ENCODE measurements at places on chromosomes 4 and X.

GRCh38 chr4:6008092-6008551 is 10.1 kb downstream of the C4orf50 start:
- no peak for DNase-seq

DNA sequence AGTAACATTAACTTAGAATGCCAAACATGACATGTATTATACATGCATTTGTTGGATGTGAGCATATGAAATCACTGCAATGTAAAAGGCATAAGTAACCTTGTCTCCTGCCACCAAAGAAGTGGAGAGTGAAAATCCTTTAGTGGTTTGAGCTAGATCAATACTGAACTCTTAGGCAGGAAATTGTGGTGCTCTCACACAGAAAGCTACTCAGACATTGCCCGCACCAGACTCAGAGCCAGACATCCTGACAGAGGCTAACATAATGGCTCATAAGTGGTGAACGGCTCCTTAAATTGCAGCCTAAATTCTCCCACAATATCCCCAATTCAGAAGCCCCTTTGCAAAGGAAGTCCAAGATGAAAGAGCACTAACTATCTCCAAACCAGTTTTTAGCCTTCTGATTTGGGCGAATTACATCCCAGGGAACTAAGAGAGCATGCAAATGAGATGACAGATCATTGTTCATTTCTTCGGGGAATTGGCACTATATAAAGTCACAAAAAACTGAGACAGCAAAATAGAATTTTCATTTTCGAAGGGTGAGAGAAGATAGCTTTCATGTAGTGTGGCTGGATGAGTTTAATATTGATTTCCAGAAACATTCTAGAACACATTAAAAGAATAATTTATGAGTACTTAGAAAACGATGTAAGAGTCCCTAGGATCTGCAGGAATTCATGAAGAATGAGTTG is 233.6 kb upstream of the RPS6KA3 start:
- DNase-seq = no peak

DNA sequence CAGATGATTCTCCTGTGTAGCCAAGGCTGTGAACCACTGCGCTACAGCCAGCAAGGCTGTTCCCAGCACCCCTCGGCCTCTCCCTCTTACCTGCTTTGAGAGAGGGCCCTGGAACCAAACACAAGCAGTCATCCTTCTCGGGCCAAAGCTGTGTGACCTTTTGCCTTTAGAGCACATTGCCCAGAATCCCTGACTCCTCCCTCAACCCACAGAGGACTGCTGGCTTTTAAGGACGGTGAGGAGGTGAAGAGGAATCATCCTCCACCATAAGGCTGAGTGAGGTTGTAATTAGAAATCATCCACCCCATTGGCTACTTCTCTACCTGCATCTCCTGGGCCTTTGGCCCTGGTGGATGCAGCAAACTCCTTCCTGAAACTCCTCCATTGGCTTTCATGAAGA is 93.6 kb upstream of the PJA1 start:
- DNase-seq = no peak

DNA sequence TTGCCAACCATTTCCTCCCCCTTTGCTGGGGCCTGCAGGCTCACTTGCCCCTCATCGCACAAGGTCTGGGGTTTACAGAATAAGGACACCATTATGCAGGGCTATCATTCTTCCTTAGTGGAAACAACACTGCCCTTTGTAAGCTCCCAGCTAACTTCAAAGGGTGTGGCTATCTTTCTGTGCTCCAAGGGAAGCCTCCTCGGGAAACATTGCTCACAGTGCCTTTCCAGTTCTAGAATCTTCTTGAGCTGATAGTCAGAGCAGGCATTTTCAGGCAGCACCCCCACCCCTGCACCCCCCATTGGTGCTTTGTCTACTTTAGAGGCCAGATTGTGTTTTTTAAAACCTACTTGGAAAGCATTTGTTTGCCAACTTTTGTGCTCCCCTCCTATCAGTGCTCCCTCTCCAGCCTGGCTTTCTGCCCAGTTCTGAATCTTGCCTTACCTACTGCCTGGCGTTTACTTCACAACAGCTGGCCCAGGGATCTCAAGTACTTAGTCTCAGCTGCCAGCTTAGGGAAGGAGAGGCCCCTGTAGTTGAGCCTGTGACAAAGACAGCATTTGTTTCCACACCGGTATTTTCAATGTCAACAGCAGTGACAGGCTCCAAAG is 53.5 kb downstream of the PLAC1 start:
- peak; percentile 62 for DNase-seq

- peak; percentile 65 for DNase-seq
Measured at GRCh38 chrX:154091678-154092077, 5.8 kb downstream of the MECP2 start.

DNA sequence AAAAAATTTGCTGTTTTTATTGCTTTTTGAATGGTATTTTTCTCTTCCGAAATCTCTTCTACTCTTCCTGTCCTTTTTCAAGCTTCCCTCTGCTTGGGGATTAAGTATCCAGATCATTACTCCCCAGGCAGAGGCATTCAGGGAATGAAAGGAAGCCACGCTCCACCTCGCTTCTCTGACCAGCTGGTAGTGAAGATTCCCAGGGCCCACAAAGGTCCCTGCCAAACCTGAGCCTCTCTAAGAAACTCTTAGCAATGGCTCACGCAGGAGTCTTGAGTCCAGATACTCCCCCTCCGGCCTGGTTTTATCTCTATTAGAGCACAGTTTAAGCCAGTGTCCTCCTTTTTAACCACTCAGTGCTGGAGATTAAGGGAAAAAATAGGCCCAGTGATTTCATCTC is 51.4 kb upstream of the SOD3 start:
- peak; percentile 25 for DNase-seq

- no peak for DNase-seq
Measured at GRCh38 chr4:75989846-75990528, 758 bp downstream of the SDAD1 start.

DNA sequence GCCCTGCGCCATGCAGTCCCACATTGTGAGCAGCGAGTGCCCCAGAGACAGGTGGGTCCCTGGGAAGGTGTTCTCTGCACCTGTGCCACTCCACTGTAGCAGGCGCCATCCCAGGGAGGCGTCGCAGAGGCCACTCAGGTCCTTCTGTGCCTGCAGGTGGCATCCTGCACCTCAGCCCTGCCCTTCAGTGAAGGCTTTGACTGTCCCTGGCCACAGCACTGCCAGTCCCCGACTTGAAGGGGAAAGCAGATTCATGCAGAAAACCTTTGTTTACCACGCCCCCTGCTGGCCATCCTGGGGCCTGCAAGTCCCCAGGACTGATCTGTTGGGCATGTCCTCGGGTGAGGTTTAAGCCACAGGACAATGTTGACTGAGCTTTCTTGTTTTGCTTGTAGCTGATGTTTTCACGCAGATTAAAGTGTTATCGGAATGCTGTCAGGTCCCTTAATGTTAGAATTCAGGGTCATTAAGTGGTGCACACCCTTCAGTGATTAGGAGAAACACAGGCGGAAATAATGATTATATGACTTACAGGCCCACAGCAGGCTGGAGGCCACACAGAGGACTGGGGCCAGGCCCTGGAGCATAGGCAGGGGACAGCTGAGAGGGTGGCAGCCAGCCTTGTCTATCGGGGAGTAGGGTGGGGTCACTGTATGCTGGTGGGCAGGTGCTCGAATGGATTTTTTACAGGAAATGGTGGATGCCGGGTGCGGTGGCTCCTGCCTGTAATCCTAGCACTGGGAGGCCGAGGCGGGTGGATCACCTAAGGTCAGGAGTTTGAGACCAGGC is 5.0 kb downstream of the TACC3 start:
- peak; percentile 94 for DNase-seq

DNA sequence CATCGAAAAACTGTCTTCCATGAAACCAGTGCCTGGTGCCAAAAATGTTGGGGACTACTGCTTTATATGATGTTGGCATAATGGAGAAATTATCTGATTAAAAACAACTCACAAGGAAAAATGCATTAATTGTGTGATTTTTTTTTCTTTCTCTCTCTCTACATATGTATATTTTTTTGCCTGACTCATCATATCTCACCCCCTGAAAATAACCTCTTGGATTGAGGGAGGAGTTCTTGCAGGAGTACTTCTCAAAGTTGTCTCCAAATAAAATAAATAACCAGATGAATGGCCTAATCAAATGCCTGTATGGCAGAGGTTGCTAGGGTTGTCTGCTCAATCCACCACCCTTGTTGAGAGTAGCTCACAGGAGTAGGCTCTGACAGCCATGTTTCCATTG is 19.9 kb upstream of the TNIP3 start:
- DNase-seq = no peak

GRCh38 chr4:87007528-87008446 is 73.0 kb downstream of the AFF1 start:
- peak; percentile 52 for DNase-seq

GRCh38 chr4:97185233-97185632 is 958.0 kb downstream of the STPG2 start:
- DNase-seq = no peak

Measured in WERI-Rb-1 (cell line).